Activated CD4-positive, alpha-beta T cell treated with anti-CD3 and anti-CD28 coated beads, Interleukin-2, Interleukin-4, amounts not matched to agents 100 ng/mL and 50 ng/mL, durations not matched to agents 16 hours and 8 hours (primary cell): ENCODE measurements at places on chromosomes 2 and 18.

DNA sequence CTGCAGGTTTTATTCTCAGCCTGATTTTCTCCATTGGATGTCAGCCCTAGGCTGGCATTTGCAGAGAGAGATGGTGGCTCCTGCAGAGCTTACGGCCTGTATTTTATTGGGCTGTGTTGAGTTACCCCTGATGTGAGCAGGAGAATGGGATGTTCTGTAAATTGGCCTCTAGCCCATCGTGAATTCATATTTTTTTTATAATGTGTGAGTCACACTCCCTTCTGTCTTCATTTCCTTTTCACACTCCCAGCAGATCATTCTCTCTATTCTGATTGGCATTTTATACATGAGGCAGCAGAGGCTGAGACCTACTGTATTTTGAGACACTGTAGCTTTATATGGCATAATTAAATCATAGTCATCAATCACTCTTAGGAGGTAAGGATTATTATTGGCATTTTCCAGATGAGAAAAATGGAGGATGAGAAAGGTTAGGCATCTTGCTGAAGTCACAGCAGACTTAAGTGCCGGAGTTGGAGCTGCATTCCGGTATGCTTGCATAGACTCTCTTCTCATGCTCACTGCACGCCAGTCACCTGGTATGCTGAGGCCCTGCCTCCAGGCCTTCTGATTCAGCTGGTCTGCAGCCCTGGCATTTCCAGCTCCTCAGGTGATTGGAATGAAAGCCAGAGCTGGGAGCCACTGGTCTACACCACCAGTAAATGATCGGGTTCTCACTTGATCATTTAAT lies 142.4 kb downstream of the NEDD4L start:
- no peak for DNase-seq

GRCh38 chr2:62641410-62641843 lies 64.1 kb upstream of the EHBP1 start:
- no peak for DNase-seq

DNA sequence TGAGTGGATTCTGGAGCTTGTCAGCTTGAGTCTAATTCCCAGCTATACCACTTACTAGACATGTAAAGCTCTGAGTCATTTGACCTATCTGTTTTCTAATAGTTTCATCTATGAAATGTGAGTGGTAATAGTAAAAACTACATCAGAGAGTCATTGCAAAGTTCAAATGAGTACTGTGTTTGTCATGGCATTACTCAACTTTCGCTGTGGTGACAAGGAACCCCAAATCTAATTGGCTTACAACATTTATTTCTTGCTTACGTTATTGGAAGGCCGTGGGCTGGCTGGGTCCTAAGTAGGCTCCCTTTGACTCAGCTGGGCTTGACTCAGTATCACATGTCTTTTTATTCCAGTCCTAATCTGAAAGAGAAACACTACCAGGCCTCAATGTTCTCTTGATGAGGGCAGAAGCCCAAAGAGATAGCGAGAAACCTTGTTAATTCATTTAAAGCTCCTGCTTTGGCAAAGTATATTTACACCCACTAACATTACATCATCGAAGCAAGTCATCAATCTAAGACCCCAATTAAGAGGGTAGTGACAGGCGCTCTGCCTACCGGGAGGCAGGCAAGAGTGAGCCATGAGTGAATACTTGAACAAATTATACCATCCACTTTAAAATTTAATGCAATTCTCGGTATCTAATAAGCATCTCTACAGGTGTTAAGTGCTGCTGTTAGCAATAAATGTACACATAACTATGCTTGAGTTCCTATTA lies 431.8 kb upstream of the SPHKAP start:
- DNase-seq = peak; percentile 15

DNA sequence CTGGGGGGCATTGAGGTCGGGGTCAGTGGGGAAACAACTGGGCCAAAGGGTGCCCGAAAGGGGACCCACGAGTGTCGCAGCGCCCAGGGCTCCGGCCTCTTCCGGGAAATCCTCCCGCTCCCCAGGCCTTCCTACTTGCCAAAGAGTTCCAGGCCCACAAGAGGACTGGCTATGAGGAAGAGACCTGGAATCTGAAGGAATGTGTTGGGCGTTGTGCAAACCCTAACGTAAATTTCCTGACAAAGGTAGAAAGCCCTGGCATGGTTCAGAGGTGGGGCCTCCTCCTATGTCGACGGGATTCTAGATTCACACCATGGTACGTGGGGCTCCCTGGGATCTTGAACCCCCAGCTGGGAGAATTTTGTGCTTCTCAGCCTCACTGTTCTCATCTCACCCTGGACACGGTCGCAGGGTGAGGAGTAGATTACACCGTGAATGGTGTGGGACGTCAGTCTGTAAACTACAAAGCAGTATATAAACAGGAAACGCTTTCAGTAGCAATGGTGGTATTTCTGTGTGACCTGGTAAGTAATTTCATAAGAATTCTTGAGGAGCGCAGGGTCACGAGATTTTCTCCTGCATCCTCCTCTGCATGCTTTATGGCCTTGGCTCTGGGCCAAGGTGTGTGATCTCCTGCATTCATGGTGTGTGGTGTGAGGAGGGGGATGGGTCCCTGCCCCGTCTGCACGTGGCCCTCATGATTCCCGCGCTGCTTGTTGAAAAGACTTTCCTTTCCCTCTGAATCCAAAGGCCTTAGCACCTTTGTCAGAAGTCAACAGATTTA lies 868 bp downstream of the HSBP1L1 start:
- DNase-seq = no peak

GRCh38 chr2:179661986-179662385 lies 199.4 kb downstream of the ZNF385B start:
- no peak for DNase-seq

DNA sequence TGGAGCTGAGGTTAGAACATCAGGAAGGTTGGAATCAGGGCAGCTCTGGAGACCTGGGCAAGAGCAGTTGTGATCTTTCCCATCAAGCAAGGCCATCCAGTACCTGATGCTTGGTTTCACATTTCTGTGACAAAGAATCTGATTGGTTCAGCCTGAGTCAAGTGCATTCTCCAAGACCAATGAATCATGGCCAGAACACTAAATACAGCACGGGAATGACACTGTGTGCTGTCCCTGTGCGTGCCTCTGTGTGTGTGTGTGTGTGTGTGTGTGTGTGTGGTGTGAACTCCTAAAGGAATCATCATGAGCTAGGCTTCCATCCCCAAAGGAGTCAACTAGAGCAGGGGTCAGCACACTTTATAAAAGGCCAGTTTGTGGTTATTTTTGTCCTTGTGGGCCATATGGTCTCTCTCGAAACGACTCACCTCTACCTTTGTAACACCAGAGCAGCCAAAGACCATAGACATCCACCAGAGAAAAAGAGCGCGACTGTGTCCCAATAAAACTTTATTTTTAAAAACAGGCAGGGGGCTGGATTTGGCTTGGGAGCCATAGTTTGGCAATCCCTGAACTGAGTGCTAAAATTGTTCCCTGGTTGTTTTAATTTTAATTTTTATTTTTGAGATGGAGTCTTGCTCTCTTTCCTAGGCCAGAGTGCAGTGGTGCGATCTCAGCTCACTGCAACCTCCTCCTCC lies 99.7 kb downstream of the INHBB start:
- DNase-seq = no peak

DNA sequence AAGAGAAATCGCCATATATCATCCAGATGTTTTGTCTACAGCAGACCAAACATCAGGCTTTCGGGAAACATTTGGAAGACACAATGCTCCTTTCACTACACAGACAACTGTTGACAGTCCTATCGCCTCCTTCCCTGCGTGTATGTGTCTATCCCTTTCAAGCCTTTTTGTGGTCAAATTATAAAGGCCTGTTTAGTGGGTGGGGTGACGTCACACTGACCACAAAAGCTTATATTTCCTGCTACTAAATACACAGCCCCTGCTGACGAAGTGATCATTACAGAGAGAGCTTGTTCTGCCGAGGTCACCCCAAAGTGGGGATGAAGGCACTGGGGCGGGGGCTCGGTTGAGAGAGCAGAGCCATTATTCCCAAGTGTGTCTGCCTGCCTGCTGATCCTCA lies 302.7 kb upstream of the TNP1 start:
- peak; percentile 19 for DNase-seq

DNA sequence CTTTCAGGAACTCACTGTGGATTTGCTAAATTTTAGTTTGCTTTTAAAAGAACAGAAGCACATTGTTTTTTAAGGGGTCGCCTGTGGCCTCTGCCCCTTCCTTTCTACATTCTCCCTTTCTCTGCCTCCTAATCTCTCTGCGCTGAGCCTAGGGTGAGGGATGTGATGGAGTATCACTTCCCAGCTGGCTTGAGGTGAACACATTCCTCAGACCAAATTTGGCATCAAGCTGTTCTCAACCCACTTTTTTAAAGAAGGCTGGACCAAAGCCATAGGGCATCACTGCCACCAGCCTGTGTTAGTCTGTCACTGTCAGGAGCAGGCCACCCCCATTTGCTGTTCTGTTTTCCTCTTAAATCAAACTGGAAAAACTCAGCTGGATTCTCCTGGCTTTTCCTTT lies 27.4 kb downstream of the EIF4E2 start:
- no peak for DNase-seq

- DNase-seq = no peak
Measured at GRCh38 chr2:88955607-88956006, 264.1 kb downstream of the RPIA start.

- DNase-seq = no peak
Measured at GRCh38 chr18:9581667-9582066, 32.7 kb downstream of the PPP4R1 start.

DNA sequence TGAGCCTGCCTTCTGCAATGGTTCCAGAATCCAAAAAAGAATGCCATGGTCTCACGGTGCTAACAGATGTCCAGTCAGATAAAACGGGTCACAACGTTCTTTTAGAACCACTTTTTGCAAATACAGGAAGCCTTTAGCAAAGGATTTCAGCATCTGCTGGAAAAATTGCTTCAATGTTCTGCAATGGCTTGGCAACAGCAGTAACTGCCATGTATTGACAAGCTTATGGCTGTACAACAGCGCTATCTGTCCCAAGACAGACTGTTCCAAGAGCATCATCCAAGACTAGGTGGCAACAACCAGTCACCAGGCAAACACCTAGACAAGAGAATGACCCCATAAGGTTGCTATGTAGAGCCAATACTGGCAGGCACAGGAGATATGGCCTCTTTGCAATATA lies 37.6 kb upstream of the RIOK3 start:
- no peak for DNase-seq

DNA sequence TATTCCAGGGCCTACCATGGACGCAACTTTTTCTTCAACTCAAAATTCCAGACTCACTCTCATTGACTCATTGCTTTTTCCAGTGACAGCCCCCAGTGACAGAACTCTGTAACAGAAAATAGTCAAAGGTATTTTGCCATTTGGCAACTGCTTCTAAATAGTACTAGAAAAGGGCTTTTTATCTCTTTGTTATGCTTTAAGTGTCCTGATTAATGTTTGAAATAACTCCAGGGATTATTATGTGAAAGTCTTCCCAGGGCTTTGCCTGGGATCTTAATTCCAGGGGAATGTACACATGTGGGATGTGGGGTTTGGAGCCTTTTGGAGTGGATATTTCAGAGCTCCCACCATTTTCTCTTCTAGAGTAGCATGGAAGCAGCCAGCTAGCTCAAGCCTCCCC lies 198.8 kb downstream of the KCNS3 start:
- no peak for DNase-seq

- peak; percentile 11 for DNase-seq
Measured at GRCh38 chr2:106107509-106108131, 86.5 kb downstream of the UXS1 start.

DNA sequence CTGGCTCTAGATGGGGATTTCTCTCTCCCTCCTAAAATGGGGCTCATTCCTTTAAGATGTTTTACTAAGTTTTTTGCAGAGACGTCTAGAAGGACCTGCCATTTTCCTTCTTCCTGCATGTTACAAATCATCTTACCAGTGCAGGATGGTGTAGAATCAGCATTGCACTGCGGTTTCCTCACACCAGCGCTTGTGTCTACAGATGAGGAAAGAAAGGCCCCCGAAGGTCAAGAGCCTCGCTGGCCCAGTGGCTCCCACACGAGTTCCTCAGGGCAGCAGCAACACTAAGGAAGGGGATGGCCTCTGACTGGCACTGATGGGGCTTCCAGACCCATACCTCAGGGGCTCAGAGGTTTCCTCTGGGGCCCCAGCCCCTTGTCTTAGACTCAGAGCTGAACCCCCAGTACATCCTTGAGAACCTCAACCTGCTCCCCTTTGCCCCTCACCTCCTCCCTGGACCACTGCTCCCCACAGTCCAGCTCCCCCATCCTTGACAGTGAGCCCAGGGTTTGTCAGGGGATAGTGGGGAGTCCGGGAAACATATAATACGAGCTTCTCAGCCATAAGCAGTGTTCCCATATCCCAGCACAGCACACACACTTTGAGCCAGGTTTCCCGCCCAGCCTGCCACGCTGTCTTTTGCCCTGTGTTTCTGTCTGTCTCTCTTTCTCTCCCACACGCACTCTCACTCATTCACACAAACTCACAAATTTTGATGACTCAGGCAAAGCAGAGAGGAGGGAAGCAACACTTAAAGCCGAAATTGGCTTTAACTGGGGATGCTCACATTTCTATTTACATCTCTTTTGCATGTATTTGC lies 29.4 kb downstream of the ZFP36L2 start:
- no peak for DNase-seq

GRCh38 chr2:69989441-69990105 lies 28.1 kb upstream of the ASPRV1 start:
- no peak for DNase-seq

DNA sequence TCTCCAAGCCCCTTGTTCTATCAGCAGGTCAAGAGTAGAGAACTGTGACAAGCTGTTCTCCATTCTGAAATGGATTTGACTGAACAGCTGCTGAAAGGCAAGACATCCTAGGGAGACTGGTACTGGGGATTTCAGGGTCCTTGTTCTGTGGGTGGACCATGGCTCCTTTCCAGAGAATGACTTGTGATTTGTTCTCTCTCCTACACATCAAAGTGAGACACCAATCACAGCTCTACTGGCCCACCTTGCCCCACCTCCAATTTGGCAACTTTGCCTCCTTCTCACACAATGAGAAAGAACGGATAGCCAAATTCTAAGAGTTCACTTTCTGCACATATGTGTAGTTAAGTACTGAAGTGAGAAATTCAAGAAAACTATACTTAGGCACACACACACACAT lies 67.4 kb downstream of the BCL11A start:
- DNase-seq = no peak

DNA sequence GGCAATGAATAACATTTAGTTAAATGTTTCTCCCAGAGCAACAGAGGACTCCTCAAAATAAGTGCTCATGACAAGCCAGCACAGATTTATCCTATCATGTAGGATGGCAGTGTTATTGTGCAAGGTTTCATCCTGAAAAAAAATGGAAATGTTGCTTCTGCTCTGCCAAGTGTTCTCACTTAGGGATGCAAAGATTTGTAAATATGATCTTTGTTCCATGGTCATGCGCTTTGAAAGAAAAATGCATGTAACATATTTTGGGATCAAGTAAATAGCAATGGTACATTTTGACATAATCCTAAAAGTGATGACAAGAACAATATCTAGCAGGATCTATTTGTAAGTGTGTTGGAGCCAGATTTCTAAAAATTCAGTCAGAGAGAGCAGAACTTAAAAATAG lies 229.5 kb upstream of the CCDC150 start:
- no peak for DNase-seq

GRCh38 chr2:147628971-147629421 lies 215.8 kb upstream of the ACVR2A start:
- peak; percentile 20 for DNase-seq

GRCh38 chr2:16674154-16674553 lies 8.5 kb upstream of the CYRIA start:
- no peak for DNase-seq

GRCh38 chr2:11976073-11976472 lies 229.6 kb downstream of the LPIN1 start:
- no peak for DNase-seq

- DNase-seq = no peak
Measured at GRCh38 chr2:206978746-206979145, 39.4 kb downstream of the CPO start.
